ENCODE measurements at places on chromosomes 5 and 9.
A peak's percentile ranks its signal among the peaks of the same experiment; 100 is the strongest.

DNA sequence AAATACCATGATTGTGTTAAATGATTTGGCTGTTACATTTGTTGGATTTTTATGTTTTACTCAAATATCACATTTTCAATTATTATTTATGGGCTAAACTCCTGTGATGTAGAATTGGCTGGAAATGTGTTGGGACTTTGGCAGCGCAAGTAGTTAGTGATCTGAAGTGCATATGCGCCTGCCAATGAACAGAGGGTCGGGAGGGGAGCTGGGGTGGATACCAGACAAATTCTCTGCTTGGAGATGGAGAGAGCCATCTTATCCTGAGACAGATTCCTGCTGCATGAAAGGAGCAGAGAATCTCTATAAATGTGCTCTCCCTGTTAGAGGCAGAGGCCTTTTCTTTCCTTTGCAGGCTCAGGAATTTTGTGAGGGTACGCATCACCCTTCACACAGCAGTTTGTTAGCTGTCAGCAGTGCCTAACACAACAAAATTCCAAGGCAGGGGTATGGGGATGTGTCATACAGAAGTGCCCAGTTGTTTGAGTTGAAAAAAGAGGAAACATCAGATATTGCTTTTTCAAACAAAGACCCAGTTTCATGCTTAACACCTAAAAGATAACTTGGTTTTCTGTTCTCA, 489.1 kb downstream of the CSNK1G3 start:
- DNase-seq, result no peak

DNA sequence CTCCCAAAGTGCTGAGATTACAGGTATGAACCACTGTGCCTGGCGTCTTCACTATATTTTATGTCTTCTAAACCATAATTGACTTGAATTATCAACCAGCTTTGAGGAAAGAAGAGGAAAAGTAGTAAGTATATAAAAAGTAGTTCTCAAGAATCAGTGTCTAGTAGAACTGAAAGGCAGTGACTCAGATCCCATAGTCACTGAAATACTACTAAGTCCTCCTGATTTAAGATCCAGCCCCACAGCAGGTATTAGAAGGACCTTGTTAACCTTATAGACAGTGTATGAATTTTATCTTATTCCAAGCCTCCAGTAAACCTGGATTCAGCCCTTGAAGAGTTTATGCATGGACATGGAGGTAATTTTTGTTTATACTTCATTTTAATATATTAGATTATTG, 31.5 kb downstream of the LNPEP start:
- no peak for DNase-seq

DNA sequence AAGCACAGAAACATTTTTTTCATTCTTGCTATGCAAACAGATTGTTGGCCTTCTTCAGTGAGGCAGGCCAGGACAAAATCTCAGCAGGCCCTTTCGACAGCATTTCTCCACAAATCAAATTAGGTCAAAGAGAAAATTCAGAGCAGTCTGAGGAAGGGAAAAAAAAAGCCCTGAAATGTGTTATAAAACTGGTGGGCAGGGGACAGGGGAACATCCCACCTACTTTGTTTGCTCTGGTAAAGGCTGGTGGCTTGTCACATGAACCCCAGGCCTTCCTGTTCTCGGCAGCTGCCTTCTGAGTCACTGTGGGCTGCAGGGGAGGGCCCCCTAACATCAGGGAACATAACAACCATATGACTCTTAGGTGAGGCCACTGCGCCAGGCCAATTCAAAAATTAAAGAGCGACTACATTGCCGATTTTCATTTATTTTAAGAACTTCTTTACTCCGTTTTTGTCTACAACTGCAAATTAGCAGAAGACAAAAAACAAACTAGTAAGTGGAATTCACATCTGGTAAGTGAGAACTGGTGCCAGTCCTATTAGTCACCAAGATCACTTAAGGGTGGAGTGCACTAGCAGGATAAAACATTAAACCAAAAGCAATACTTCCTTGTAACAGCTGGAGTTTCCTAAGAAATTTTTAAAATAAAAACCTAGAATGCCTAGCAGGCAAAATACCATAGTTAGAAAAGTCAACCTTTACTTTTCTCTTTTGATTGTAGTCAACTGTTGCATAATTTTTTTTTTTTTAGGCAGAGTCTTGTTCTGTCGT, 46.2 kb upstream of the DENND4C start:
- DNase-seq, result peak; percentile 37

DNA sequence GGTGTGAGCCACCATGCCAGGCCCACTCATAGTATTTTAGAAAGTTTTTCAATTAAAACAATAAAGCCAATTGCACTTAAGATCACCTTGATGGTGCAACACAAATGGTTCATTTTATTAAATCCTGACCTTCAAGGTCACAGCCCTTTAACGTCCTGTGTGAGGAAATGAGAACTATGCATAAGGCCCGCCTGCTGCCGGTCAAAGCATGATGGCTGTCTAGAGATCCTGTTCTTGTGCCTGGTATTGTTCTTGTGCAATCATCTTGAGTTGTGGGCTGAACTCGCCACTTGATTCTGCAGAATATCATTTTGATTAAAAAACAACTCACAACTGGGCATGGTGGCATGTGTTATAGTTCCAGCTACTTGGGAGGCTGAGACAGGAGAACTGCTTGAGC, 43.6 kb upstream of the FBXW11 start:
- DNase-seq, result no peak

- no peak for DNase-seq
These were observed 14.9 kb downstream of the CD180 start for GRCh38 chr5:67181648-67182221.

DNA sequence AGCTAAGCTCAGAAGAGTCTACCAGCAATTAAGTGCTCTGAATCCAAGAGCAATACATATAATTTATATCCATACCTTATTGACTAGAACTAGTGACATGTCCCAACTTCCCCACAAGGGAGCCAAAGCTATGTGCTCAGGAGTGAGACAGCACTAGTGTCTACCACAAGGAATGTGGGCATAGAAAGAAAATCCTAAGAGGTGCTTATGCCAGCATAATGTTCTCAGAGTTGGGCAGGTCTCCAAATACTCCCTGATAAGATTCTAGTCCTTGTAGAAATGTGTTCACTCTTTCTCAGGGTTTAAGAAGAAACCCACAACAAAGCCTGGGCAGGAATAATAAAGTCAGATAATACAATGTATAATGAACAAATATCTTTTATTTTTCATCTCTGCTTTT, 275.1 kb downstream of the BRINP1 start:
- no peak for DNase-seq

- no peak for DNase-seq
These were observed 192.1 kb upstream of the ADAMTS16 start for GRCh38 chr5:4947893-4948536.

GRCh38 chr9:101455656-101456240, 20.2 kb upstream of the ALDOB start:
- DNase-seq, result no peak

GRCh38 chr5:67478337-67478736, 281.7 kb upstream of the CD180 start:
- no peak for DNase-seq

DNA sequence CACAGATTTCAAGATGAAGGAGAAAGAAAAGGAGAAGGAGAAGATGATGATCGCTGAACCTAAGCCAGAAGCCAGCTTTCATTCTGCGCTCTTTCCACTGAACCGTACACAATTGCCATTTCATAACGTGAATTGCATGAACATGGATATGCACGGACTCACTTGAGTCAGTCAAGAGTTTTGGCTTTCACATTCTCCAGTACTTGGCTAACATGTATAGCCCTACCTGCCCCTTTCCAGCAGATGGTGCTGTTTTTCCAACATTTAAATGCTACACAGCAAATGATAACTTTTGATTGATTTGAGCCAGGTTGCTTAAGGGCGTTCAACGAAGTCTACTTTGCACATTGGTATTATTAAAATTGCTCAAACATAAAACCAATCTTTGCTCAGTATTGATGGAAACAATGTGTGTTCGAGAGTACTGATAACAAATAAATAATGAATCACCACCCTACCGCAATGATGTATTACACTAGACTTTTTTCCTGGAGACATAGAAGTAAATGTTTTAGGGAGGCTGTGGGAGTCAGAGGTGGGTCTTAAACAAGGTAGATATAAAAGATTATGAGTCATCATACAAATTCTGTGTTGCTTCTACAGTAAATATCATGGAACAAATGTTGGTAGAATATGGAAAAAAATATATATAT, 196.4 kb downstream of the TRPM3 start:
- DNase-seq, result no peak

DNA sequence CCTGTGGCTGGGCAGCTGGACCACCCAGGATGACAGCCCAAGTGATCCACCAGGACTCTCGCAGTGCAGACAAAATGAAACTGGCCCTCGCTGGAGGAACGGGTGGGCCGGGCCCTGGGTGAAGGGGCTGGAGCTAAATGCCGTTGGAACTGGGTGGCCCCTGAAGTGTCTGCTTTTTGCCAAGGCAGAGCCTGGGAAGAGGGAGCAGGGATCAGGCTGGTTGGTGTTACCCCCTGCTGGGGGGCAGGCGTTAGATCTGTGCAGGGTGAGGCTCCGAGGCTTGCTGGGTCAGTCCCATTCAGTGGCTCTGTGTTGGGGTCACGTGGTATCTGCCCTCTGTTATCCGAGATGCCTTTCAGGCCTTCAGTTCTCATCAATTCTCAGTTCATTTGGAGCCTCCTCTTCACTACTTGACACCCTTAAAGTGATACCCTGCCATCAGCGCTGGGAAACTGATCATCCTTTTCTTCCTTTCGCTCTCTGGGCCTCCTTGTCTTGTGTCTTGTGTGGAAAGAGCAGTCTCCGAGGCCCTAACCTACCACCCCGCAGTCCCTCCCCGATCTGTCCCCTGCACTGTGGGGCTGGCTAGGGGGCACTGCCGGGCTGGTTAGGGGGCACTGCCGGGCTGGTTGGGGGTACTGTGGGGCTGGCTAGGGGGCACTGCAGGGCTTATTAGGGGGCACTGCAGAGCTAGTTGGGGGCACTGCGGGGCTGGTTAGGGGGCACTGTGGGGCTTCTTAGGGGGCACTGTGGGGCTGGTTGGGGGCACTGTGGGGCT, 37.3 kb downstream of the COL5A1 start:
- no peak for DNase-seq

DNA sequence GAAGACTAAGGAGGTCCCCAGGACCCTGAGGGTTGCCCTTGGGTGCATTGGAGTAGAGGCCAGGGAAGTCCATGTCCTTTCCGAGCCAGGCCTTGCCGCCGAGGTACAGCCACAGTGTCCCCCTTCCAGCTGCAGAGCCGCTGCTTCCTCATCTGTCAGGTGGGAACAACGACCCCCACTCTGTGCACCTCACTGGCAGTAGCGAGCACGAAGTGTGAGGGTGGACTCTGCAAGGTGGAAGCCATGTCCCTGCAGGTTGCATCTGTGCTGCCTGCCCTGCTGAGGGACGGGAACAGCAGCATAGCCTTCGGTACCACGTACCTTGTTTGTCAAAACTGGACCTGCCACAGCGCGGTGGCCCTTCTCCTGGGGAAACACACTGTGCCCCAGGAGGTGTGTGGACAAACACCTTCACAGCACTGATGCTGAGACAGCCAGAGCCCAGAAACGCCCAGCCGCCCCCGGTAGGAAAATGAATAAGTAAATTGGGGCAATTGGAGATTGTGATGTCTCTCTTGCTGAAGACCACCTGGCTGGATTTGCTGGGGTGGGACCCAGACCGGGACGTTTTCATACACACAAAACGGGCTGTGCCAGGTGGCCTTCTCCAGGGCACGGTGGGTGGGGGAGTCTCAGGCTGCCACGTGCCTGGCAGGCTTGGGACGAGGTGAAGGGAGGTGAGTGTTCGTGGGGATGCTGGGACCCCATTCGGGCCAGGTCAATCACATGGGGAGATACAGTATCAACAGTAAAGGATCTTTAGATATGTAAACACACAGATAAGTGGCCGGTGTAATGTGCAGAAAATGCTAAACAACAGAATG, 157.3 kb downstream of the RXRA start:
- no peak for DNase-seq
